ENCODE measurements at places on chromosomes 7 and 10.

GRCh38 chr10:46326066-46326465 lies 39.3 kb downstream of the ANTXRL start:
- no peak for DNase-seq

DNA sequence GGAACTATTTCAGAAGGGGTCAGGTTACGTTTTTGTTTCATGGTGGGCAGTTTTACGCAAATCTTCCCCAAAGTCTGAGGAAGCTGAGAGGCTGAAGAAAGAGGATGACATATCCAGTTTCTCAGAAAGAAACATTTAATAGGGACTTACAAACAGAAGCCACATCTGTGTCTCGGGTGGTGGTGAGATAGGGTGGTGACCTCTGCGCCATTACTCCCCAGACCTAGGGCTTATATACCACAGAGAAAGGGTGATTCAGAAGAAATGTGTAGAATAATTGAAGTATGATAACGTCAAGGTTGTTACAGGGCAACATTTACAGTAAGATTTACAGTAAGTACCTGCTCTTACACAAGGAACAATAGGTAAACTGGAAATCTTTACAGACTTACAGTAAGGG lies 43.0 kb upstream of the RELN start:
- no peak for DNase-seq

- DNase-seq: no peak
These were observed 63.6 kb upstream of the COL13A1 start for GRCh38 chr10:69738071-69738470.

- DNase-seq: no peak
These were observed 25.7 kb upstream of the ING3 start for GRCh38 chr7:120924837-120925236.

DNA sequence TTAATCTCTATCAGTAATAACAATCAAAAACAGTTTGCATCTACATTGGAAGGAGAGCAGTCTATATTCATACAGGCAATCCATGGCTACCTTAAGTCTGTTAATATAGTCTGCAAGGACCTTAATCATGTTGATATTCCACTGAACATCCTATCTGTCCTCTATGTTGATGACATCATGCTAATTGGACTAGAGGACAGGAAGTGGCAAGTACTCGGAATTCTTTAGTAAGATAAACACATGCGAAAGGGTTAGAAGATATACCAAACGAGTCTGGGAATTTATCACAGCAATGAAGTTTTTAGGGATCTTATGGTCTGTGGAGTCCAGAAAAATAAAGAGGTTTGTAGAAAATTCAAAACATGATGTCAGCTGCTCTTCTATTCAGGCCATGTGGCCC lies 11.3 kb upstream of the SAMD9L start:
- DNase-seq: no peak

- DNase-seq: no peak
These were observed 67.7 kb downstream of the ZMIZ1 start for GRCh38 chr10:79136236-79137005.

All from pulmonary artery endothelial cell (primary cell).